Neural progenitor cell (in vitro differentiated cells): ENCODE measurements at places on chromosomes 7 and 10. TPM values are rescaled to one million over a fixed set of nuclear protein-coding genes. Genes with fewer than 3 reads are reported as not detected.

DNA sequence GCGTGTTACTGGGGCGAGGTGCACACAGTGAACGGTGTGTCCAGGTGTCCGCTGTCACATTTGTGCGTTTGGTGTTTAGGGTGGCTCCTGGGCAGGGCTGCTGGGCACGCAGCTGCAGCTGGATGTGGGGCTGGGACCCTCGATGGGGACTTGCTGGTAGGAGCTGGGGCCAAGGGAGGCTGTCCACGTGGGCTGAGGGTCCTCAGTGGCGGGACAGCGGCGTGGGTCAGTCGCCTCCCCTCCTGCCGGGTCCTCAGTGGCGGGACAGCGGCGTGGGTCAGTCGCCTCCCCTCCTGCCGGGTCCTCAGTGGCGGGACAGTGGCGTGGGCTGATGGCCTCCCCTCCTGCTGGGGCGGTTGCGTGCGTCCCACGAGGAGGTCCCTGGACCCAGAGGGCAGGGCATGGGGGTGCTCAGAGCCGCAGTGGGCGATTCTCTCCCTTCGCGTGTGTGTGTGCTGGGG lies 68.5 kb downstream of the INPP5A start:
- DNase-seq, result no peak

GRCh38 chr10:119078422-119079179 lies 2.0 kb downstream of the EIF3A start:
- no peak for DNase-seq

DNA sequence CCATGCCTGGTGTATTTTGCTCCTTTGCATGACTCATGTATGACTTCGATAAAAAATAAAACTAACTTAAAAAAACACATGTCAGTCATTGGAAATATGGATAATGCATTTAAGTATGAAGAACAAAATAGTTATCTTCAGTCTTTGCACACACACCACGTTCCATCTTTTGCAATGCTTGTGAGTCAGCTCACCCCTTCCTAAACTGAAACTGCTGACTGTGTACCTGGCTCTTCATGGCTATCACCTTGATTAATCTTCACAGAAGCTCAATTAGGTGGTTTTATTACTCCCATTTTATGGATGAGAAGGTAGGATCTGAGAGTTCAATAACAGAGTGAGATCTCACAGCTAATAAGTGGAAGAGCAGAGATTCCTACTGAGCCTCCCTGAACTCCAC lies 79.5 kb downstream of the CARD11 start:
- no peak for DNase-seq

DNA sequence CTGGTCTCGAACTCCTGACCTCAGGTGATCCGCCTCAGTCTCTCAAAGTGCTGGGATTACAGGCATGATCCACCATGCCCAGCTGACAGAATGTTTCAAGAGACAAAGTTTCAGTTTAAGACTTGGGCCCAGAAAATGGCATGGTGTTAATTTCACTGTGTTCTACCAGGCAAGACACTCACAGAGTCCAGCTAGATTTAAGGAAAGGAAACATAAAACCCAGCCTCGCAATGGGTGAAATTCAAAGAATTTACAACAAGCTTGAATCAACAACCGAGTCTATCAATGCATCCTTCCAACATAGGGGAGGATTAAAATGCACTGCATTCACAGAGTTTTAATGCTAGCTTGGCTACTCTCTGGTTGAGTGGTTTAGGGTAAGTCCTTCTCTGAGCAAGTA lies 764.0 kb downstream of the XPNPEP1 start:
- DNase-seq, result peak; percentile 4

GRCh38 chr7:118006979-118007378 lies 133.7 kb upstream of the CTTNBP2 start:
- DNase-seq, result no peak

- no peak for DNase-seq
Observed at GRCh38 chr10:22067091-22067490, 63.6 kb upstream of the DNAJC1 start.

GRCh38 chr7:116859323-116859722 lies 3.1 kb upstream of the CAPZA2 start:
- no peak for DNase-seq

DNA sequence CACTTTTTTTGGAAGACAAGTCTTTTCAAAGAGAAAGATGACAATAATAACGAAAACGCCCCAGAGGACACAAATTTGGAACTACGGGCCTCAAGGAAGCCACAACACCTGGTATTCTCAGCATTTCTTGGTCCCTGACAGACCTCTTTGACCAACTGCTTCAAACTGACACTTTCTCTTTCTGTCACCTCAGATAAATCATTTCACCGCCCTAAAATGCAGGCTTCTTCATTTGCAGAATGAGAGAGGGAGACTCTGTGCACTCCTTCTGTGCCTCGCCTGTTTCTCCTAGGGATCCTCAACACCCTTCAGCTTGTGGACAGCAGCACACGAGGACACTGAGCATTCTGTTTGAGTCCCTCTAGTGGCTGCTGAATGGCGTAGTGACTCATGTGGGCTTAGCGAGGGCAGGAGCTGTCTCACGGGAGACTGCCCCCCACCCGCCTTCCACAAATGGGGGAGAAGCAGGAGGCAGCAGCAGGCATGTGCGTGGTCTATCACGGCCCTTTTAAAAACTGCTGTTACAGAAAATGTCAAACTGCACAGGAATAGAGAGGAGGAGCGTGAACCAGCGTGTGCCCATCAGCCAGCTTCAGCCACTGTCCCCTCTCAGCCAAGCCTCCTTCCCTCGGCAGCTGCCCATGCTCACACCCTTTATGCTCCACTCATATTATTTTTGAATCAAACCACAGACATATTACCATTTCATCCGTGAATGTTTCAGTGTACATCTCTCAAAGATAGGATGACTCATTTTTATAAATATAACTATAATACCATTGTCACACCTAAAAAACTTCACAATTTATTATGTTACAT lies 41.4 kb downstream of the GSDME start:
- DNase-seq, result peak; percentile 63

GRCh38 chr7:65983965-65984658 lies 2.1 kb upstream of the GUSB start:
- DNase-seq, result no peak

DNA sequence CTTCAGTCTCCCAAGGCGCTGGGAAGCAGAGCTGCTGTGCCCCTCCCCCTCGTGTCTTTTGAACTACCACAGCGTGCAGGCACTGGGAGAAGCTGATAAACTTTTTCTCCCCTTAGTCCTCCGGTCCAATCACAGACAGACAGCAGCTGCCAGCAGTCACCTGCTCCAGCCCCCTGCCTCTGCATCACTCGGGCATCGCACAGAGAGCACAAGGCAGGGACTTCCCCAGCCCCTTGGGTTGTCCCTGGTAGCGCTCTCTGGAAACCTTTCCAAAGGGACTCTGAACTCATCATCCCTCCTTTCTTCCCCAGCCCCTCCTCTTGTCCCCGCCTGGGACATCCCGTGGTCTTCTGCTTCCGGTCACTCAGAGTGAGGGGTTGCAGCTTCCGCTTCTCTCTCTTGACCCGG lies 1.4 kb upstream of the NEUROG3 start:
- peak; percentile 73 for DNase-seq

DNA sequence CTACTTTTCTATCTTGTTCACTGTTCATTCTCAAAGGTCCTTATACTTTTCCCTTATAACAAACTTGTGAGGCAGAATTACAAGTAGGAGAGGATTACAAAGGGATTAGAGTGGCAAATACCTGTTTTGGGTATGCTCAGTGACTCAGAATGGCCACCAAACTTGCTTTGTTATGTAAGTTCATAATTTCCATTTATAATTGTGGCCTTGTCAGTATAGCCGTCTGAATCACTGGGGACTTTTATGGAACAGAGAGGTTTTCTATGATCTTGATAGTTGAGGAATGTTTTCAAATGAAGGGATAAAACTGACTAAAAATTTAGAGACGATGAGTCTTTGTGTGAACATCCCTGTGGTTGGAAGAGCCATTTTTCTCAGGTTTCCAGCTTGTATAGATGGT lies 116.2 kb downstream of the SND1 start:
- DNase-seq, result no peak

- no peak for DNase-seq
Observed at GRCh38 chr7:15669443-15670090, 16.9 kb downstream of the MEOX2 start.

GRCh38 chr10:92438220-92438619 lies 135.7 kb downstream of the IDE start:
- no peak for DNase-seq

- DNase-seq, result no peak
Observed at GRCh38 chr7:136303162-136303561, 326.0 kb upstream of the MTPN start.

GRCh38 chr10:26621889-26622711 lies 75.4 kb upstream of the PDSS1 start:
- DNase-seq, result peak; percentile 63

DNA sequence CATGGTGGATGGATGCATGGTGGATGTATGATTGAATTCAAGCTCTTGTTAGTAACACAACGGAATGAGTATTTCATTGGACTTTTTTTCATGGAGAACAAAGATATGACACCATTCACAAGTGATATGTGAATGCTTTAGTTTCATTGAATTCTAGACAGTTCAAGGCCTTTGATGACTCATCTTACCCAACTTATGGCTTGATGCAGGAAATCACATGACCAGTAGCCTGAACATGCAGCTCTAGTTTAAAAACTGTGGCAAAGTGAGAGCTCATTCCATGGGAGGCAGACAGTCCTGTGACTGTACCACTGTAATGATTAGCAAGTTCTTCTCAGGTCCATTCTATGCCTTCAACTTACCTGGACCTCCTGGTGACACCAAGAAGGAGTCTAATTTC lies 1239.3 kb downstream of the TYW1 start:
- no peak for DNase-seq

DNA sequence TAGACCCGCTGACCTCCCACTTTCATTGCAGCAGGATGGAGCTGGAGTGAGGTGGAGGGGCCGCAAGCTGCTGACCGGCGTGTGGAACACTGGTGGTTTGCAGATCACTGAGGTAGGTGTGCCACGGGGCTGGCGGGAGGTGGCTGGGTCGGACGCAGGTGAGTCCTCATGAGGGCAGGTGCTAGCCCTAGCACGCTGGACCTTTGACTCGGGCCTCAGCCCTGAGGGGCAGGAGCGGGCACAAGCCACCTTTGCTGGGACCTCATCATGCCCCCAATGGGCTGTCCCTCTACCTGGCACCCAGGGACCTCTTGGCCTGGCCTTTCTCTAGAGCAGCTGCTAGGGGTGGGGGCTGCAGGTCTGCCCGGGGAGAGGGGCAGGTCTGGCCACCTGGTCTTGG lies 93.3 kb downstream of the ZMIZ1 start:
- no peak for DNase-seq

- no peak for DNase-seq
Observed at GRCh38 chr7:151889406-151890354, 12.8 kb upstream of the PRKAG2 start.

GRCh38 chr7:108104324-108104723 lies 25.8 kb downstream of the LAMB4 start:
- no peak for DNase-seq

- no peak for DNase-seq
Observed at GRCh38 chr7:158328376-158329013, 259.1 kb downstream of the PTPRN2 start.

GRCh38 chr10:10872764-10873163 lies 144.9 kb upstream of the CELF2 start:
- no peak for DNase-seq

DNA sequence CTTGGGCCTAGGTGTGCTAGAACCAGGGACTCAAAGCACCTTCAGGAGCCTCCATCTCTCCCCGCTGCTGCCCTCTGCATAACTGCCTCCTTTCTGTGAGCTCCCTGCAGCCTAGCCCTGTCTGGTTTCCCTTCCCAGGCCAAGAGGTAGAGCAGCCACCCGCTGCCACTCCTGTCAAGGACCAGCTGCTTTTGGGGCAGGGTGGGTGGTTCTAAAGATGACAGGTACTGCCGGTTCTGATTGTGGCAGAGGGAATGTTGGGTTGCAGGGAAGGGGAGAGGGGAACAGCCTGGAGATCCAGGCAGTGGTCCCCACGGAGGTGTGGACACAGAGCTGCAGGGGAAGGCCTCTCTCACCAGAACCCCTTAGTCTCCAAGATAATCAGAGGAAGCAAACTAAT lies 3.7 kb upstream of the FLNC start:
- DNase-seq, result no peak

GRCh38 chr7:137774793-137775201 lies 72.0 kb downstream of the DGKI start:
- DNase-seq, result no peak

DNA sequence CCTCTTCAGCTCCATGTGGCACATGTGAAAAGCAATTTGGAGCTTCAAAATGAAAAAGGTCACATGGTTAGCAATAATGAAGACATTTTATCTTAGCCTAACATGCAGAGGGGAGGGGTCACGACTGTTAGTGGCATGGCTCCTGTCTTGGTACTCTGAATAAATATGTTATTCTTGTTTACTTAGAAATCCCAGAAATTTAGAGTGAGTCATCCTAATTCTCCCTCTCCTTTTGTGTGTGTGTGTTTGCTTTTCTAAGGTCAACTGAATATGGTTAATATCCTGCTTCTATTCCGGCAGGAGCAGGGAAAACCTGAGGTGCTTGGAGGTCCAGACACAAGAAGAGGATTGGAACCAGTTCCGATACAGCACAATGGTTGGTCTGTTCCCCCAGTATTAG lies 17.6 kb downstream of the BCCIP start:
- no peak for DNase-seq

DNA sequence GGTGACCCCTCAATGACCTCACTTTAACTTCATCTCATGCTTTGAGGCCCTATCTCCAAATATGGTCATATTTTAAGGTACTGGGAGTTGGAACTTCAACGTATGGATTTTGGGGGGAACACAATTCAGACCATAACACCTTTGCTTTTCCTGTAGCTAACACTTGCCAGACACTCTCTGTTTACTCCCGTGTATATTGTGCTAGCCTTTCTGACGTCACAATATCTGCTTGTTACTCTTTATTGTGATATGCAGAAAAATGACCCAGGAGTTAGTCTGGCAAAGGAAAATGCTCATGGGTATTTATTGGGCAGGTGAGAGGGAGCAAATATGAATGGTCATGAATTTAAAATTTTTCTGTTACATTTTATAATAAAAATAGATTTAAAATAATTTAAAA lies 45.7 kb upstream of the KCND2 start:
- DNase-seq, result no peak

GRCh38 chr10:72096115-72097000 lies 8.0 kb upstream of the SPOCK2 start:
- DNase-seq, result peak; percentile 32

DNA sequence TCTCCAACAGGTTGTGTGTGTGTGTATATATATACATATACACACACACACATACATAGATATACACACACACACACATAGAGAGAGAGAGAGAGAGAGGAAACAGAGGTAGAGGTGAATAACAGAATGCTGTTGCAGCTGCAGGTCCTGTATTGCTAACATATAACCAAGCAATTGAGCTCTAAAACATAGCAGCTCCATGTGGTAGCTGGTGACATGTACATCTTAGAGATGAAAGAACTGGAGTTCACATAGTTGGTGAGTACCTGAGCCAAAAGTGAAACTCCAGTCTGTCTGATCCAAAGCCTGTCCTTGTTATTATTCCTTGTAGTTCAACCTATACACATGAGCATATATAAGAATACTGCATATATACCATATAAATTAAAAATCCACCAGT lies 152.9 kb upstream of the CSTF2T start:
- no peak for DNase-seq

NUTM2E gene
- total RNA-seq, result 0.07 and 0.09 TPM in 2 replicates

EVX1 gene
- not detected in 2 replicates for total RNA-seq

HMX3 gene
- total RNA-seq, result 0.12 TPM in 1 of 2 replicates, not detected in the other

EBF3 gene
- 0.15 and 0.40 TPM in 2 replicates for total RNA-seq

NODAL gene
- total RNA-seq, result not detected in 2 replicates

CDK14 gene
- 41.9 and 52.3 TPM in 2 replicates for total RNA-seq

ABCB1 gene
- not detected in 2 replicates for total RNA-seq

CLRN3 gene
- total RNA-seq, result 0.12 TPM in 1 of 2 replicates, not detected in the other

MMD2 gene
- 0.28 TPM in 1 of 2 replicates, not detected in the other for total RNA-seq
